ENCODE measurements at places on chromosomes 16 and 17.

DNA sequence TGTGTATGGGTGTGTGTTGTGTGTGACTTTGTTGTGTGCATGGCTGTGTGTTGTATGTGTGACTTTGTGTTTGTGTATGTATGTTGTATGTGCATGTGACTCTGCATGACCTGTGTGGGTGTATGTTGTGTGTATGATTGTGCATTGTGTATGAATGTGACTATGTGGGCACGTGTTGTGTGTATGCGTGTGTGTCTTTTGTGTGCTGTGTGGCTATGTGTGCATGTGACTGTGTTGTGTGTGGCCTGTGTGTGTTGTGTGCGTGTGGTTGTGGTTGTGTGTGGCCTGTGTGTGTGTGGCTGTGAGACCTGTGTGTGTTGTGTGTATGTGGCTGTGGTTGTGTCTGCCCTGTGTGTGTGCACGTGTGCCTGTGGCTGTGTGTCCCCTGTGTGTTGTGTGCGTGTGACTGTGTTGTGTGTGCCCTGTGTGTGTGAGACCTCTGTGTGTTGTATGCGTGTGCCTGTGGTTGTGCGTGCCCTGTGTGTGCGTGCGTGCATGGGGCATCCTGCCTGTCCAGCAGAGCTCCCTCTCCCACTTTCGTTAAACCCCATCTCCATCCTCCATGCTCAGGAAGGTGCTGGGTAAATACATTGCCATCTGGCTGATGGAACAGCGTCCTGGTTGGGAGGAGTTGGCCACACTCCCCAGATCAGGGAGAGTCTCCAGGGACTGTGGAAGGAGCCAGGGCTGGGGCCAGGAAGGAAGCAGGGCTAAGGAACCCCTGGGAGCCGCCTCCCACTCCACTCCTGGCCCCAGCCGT, 90.1 kb upstream of the GSE1 start:
- DNase-seq: no peak

- no peak for DNase-seq
These were observed 52.8 kb downstream of the GSG1L start for GRCh38 chr16:28010671-28011070.

DNA sequence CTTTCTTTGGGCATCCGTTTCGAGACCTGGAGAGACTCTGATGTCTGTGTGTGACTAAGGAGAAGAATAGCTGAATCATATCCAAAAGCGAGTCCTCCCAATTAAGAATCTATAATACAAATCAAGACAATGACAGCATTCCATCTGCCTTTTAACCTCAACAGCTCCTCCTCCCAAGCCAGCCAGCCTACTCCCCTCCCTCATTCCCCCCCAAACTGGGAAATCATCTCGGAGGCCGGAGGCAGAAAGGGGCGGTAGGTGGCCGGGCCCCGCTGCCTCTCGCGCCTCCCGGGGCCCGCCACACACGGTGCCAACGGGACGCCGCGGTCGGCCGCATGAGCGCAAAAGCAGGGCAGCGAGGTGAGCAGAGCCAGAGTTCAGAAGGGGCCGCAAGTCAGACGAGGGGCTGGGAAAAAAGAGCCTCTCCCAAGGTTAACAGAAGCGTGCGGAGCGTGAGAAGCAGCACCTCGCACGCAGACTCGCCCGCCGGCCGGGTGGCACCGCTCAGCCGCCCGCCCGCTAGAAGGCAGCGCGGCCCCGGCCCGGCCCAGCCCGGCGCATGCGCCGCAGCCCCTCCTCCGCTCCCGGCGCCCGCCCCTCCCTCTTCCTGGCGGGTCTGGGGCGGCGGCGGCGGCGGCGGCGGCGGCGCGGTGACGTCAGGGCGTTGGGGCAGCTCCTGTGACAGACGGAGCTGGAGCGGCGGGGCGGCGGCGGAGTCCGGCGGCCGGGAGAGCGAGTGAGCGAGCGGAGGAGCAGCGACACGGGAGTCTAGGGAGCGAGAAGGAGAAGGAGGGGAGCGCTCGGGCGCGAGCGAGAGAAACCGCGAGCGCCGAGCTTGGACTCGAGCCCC, at the start of gene PAFAH1B1:
PAFAH1B1 (plus strand) TSS at position 684 of the 850 bp plus-strand sequence. CDS start 44,635 bp downstream, outside the sequence.
- DNase-seq: peak; percentile 98

DNA sequence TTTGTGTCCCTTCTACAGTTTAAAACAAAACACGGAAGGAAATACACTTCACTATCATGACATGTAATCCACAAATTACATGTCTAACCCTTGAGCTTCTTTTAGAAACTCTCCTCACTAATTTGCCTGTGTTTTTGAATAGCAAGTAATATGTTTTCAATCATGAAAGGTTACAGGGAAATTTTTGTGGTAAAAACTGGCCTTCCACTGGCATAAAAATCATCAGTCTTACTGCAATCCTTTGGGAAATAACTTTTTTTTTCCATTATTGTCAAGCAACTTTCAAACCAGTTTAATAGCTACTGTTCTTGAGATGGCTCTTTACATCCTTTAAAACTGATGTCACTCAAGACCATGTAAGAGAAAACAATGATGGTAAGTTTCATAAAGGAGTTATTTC, 27.0 kb downstream of the MYO1D start:
- DNase-seq: no peak

- no peak for DNase-seq
These were observed 428.2 kb upstream of the MAF start for GRCh38 chr16:80028581-80029380.

DNA sequence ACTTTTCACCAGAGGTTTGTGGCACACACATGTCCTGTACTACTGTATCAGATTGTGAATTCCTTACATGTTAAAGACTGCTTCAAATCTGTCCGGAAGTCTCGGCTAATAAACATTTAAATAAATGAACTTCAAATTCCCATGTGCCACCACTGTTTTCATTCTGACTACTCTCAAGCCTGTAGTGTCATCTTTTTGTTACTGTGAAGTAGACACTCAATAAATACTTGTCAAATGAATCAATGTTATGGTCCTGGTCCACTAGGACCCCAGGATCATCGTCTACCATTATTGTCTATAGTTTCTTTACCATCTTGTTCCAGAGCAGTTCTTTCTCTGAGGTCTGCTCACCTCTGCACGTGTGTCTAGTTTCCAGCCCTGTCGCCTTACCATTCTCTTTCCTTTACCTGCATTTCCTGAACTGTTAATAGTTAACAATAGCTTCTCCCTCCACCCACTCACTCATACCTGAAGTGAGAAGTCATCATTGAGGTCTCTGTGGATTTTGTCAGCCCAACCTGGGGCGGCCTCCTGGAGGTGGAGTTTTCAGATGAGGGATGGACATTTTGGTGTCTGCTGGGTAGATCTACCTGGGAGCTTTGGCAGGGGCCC, 333.0 kb downstream of the SEC14L1 start:
- no peak for DNase-seq

GRCh38 chr16:1859650-1860049, 12.3 kb downstream of the MEIOB start:
- no peak for DNase-seq

- DNase-seq: no peak
These were observed 91.3 kb downstream of the SOCS1 start for GRCh38 chr16:11164482-11165270.

- DNase-seq: no peak
These were observed 9.7 kb downstream of the CDRT4 start for GRCh38 chr17:15457723-15458094.

All from activated CD8-positive, alpha-beta memory T cell treated with anti-CD3 and anti-CD28 coated beads, Interleukin-2, amount 50 U/mL, for 48 hours (primary cell).